Stimulated activated CD8-positive, alpha-beta memory T cell treated with anti-CD3 and anti-CD28 coated beads, Interleukin-4, amount 100 ng/mL, for 1 hour (primary cell): ENCODE measurements at places on chromosomes 4 and X.

DNA sequence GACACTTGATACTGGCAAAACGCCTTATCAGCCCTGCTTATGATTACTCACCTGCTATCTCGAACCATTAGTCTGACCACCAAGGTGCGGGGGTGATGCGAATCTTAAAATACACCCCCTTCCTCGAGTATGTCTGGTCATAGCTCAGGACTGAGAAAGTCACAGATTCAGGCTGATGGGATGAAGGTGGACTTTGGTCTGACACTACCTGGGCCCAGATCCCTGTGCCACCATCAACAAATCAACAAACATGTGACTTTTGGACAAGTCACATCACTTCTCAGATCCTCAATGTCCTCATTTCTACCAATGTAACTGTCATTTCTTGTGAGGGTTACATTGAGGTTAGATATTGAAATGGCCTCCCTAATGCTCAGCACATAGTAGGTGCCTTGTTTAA lies 9.8 kb upstream of the MSN start:
- no peak for DNase-seq

GRCh38 chrX:131239057-131239456 lies 50.0 kb downstream of the IGSF1 start:
- no peak for DNase-seq

DNA sequence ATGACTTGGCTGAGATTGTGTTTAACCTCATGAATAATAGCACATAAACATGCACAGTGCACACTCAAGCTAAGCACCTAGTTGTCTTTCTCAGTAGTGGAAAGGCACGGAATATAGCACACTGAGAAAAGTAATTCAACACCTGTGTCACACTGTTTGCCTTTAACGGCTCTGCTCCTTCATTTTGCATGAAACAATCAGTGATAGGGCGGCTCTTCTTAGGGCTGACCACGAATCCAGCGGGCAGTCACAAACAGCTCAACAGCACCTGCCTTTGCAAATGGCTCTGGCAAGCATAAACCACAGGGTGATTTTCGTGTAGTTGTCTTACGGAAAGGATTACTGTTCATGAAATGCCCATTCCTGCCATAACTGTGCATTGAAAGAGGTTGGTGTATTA lies 954.0 kb upstream of the TENM3 start:
- no peak for DNase-seq

DNA sequence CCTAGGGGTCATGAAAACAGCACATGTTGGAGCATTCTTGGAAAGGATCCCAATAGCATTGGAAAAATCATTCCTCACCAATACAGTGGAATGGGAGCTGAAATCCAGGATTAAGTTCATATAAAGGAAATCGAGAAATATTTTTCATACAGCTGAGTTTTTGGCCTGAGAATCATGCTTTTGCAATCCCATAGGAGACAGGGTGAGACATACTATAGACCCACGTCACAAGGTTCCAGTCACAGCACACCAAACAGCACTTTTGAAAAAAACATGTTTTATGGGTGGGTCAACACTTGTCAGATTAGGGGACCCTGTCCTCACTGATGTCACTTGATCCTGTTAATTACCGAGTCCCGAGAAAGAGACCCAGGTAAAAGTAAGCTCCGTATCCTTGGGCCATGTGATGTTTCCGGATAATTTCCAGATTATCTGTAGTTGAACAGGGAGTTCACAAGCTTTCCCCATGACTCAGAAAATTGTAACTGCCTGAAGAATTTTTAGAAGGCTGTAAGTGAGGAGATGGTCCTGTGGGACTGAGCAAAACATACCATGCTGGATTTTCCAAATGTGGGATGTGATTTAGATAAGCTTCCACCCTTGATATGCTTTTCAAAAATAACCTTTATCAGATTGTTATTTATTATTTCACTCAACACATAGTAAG lies 80.9 kb upstream of the TLR3 start:
- no peak for DNase-seq

DNA sequence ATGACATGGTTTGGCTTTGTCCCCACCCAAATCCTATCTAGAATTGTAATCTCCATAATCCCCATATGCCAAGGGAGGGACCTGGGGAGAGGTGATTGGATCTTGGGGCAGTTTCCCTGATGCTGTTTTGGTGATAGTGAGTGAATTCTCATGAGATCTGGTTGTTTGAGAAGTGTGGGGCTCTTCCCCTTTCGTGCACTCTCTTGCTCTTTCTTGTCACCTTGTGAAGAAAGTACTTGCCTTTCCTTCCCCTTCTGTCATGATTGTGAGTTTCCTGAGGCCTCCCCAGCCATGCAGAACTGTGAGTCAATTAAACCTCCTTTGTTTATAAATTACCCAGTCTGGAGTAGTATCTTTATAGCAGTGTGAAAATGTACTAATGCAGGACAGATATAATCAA lies 36.4 kb upstream of the FREM3 start:
- no peak for DNase-seq

DNA sequence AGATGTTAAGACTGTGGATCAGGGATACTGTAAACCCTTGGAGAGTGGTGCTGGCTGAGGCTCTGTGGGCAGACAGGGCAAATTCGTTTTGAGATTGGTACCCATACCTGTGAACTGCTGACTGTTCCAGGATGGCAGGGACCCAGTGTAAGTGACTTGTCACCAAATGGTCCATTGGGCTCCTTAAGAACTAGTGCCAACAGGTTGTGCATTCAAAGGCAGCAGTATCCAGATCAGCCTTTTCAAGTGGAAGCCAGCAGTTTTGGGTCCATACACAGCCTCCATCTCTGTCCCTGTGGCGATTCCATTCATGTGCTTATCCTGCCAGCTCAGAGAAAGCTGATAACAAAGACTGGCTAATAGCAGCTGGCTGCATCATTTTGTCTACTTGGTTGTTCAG lies 84.0 kb upstream of the SCOC start:
- DNase-seq: no peak

GRCh38 chr4:105196523-105197145 lies 50.0 kb downstream of the TET2 start:
- DNase-seq: no peak

DNA sequence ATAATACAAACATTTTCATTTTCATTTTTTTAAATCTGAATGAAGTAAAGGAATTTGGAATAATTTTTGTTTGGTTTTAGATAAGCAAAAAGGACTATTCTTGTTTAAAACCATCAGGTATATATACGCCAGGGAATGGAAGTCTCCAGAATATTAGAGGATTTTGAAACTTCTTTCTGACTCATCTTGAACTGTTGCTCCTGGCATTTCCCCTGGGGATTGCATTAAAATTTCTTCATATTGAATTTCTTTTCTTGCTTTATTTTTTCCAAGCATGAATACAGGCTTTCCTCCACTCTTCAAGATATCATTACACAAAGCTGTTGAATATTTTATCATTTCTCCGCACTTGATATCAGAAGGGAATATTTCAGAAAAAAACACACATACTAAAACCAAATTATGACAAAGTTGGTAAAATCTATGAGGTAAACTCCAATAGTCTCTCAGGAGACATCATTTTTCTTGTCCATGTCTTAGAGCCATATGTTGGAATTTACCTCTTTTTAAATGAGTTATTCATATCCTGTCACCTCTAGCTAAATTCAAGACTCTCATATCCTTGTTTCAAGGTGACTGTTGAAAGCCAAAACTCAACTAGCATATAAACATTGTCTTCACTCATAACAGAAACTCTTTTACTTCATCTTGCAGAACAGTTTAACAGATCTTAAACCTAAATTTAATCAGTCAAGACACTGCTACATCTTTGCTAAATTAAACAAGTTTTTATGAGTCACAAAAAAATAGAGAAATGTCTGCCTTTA lies 20.7 kb upstream of the CSN1S1 start:
- no peak for DNase-seq

DNA sequence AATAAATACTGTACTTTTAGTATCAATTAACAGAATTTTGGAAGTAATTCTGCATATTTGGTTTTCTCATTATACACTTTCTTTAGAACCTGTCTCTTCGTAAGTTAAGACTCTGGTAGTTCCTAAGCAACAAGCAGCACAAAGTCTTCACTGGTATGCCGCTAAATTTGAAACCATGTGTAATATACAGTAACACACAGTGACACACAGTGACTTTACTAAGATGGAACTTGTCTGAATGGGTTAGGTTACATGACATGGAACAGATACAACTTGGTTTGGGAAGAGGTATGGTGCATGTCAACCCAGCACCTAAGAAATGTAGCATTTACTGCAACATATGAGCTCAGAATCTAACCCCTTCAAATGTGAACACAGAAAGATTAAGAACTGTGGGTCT lies 83.5 kb upstream of the PRSS48 start:
- DNase-seq: no peak

- DNase-seq: no peak
These were observed 7.9 kb upstream of the MBTPS2 start for GRCh38 chrX:21831496-21831895.
